Activated T-cell treated with anti-CD3 and anti-CD28 coated beads, Interleukin-2, amount 50 U/mL, for 72 hours (primary cell): ENCODE measurements at places on chromosomes 16 and 17.

GRCh38 chr16:20114356-20114755, 40.7 kb upstream of the GPR139 start:
- no peak for DNase-seq

DNA sequence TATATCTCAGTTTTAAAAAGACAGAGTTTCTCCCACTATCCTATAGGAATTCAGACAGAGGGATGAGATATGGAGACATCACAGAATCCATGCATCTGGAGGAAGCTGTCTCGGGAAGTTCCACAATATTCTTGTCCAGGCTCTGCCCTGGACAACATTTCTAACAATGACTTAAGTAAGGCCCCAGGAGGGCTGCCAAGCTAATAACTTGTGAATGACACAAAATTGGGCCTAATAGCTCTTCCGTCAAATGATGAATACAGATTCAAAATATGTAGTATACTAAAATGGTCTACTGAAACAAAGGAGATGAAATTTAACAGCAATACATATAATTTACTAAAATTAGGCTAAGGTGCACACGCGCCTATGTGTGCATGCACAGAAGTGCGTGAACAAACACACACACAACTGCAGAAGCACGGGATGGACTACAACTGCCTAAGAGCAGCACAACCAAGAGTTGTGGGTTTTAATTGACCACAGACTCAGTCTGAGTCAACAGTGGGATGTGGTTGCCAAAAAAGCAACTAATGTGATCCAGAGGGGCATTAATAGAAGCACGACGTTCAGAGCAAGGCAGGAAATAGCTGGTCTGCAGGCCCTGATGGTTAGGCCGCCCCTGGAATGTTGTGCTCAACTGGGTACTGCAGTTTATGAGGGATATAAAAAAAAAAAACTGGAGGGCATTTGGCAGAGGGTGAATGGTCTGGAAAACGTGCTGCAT, 26.3 kb upstream of the HS3ST2 start:
- DNase-seq, result no peak

DNA sequence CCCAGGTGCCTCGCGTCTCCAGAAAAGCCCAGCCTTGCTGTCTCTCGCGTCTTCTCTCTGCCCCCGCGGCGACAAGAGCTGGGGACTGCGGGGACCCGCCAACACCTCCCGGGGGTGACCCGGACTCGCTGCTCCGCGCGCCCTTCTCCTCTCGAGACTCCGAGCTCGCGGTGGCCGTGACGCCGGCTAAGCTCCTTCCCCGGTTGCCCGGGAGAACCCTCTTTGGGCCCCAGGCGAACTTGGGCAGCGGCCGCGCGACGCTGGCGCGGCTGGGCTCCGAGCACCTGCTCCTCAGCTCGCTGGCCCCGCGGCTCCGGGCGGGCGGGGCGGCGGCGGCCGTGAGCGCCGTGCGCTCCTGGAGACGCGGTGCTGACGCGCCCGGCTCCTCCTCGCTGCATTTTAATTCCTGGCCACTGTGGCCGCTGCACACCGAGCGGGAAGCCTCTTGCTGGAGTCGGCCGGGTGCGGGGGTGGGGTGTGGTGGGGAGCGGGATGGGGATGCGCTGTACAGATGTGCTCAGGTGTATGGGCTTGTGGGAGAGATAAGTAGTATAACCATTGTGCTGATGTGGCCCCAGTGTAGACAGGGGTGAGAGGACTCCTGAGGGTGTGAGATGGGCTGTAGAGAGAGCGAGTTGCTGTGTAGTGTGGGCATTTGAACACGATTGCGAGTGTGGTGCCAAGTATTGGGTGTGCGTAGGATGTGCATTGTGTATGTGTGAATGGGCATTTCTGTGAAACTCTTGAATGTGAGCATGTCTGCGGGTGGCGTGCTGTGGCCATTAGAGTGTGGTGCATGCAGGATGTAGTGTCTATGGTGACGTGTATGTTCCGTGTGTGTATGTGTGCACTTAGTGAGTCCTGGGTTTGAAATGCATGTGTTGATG, at the start of gene ASIC2:
ASIC2 (minus strand) TSS at position 315 of the 887 bp plus-strand sequence.
- DNase-seq, result no peak

DNA sequence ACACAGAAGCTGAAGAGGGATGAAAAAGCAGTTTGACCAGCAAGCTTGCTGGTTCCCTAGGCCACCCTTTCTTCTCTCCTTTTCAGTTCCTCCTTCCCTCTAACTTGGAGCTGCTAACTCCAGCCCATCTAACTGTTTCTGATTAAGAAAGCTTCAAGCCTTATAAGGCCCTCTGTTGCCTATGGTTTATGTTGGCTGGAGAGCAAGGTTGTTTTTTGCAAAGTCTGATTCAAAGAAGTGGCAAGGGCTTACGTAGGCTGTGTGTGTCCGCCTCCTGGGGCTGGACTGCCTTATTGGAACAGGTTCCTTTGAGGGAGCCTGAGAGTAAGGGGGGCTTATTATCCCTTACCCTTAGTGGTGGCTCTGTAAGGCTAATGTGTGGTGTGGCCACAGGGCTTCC, 7.1 kb downstream of the AKAP1 start:
- no peak for DNase-seq

DNA sequence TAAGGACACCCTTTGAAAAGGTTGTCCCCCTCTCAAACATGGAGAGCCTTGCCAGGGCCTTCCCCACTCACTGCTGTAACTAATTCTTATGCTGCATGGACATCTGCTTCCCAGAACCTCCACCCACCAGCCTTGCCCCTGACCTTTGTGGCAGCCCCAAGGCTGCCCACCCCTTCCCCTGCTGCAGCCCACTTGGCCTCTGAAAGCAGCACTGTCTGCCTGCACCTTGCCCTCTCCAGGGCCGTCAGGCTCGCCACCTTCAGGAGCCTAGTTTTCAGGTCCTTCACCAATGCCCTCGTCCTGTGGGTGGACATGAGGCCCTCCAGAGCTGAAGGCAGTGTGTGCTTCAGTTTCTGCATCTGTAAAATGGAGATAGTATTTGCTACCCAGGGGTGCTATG, 2.7 kb upstream of the CORO1A start:
- no peak for DNase-seq

GRCh38 chr16:19185510-19185851, 17.4 kb downstream of the SYT17 start:
- no peak for DNase-seq

GRCh38 chr17:42354956-42355843, 33.0 kb downstream of the STAT3 start:
- no peak for DNase-seq

DNA sequence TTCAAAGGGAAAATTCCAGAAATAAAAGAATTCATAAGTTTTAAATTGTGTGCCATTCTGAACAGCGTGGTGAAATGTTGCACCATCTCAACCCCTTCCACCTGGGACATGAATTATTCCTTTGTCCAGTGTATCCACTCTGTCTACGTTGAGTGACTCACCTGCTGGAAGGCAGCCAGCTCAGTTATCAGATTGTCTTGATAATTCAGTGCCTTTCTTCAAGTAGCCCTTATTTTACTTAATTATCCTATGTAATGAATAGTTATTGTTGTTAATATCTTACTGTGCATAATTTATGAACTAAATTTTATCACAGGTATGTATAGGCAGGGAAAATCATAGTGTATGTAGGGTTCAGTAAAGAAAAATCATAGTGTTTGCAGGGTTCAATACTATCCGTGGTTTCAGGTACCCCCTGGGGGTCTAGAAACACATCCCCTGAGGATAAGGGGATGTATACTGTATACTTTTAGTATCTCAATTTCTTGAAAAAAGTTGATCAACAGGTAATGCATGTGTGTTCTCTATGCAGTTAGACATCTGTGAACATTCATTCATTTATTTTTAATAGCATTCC, 7.7 kb upstream of the PCTP start:
- DNase-seq, result no peak

- no peak for DNase-seq
Observed at GRCh38 chr17:15999974-16000827, 577 bp downstream of the TTC19 start.

GRCh38 chr17:79625706-79626105, 14.9 kb upstream of the RBFOX3 start:
- no peak for DNase-seq

DNA sequence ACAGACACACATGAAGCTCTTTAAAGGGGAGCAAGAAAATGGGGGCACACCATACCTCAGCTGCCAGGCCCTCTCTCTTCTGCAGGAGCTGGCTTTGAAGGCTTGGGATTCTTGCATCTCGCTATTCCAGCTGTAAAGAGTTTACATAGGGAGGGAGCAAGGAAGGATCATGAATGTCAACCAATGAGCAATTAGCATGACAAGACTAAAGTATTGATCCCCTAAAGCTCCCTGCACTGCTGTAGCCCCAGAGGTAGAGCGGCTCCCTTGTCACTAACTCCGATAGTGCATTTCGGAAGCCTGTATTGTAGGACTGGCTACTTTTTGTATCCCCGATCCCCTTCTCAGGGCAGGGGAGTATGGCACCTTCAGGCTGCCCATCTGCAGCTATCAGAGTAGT, 113.4 kb upstream of the PMFBP1 start:
- no peak for DNase-seq

DNA sequence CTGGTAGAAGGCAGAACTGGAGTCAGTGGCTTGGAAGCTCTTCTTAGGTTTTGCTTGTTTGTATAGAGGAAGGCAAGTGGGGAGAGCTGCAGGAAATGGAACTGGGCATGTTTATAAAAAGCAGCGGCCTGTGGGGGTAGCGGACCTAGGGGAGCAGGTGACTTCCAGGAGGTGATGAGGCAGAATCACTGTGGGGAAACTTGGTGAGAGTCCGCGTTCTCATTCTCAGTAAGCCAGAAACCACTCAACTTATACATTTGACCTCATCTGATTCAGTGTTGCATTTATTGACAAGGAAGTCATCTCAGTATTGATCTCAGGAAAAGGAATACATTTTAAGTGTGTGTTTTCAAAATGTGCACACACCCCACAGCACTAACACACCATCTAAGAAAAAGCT, 299.8 kb downstream of the CNTNAP4 start:
- no peak for DNase-seq

- DNase-seq, result no peak
Observed at GRCh38 chr17:51463353-51463752, 203.0 kb downstream of the UTP18 start.

- no peak for DNase-seq
Observed at GRCh38 chr16:31527734-31528274, at the start of gene AHSP. TSS of gene AHSP (plus strand) at chr16:31527900. CDS start at chr16:31528140, 240 bp downstream.

- no peak for DNase-seq
Observed at GRCh38 chr17:56206351-56206750, 53.1 kb downstream of the ANKFN1 start.

DNA sequence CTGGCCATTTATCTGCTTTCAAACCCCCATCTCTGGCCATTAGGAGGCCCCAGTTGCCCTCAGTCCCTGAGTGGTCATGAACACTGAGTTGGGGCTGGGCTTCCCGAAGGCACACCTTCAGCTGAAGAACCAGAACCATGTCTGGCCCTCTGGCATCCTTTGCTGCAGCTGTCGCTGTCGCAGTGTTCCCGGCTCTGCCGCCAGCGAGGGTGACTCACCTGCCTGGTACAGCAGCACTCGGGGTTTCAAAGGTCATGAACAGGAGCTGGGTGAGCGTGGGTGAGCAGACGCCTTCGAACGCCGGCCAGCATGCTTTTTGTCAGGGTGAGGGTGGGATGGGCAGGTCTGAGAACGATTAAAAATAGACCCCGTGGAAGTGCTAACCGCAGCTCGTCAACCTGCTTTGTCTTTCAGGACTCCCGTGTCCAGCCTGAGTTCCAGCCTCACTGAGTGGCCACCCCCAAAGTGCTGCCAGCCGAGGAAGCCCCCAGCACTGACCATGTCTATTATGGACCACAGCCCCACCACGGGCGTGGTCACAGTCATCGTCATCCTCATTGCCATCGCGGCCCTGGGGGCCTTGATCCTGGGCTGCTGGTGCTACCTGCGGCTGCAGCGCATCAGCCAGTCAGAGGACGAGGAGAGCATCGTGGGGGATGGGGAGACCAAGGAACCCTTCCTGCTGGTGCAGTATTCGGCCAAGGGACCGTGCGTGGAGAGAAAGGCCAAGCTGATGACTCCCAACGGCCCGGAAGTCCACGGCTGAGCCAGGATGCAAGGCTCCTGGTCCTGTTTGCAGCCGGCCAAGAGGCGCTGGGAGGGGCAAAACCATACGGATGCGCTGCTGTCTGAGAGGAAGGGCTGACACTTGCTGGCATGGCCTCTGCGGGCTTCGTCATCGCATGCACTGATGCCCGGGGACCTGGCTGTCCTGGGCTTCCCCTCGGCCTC, 7.6 kb downstream of the SNN start:
- DNase-seq, result peak; percentile 31

DNA sequence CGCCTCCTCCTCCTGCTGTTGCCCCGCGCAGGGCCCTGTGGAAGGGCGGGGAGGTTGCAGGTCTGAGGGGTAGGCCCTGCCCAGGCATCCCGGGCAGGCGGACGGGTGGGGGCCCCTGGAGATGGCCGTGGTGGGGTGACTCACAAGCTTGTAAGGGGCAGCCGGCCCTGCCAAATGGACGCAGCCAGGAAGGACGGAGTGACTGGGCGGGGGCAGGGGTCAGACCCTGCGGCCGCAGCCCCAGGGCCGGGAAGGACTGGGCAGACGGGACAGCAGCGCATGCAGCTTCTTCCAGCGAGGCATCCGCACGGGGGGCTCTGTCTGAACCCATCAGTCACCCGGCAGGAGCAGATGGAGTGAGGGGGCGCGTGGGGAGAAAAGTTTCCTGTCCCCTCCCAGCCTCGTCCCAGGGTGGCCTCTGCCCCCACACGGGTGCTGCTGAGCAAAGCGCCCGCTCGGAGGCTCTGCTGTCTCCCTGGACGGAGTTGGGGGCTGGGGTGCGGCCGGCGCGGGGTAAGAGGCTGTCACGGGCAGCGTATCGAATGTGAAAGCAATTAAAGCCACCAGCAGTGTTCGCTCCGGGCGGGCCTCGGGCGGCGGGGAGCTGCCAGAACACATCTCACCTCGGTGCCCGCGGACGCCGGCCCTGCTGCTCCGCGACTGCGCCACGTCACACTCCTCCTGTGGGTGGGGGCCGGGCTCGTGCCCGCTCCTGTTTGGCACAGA, 5.4 kb upstream of the PRR35 start:
- DNase-seq, result no peak

DNA sequence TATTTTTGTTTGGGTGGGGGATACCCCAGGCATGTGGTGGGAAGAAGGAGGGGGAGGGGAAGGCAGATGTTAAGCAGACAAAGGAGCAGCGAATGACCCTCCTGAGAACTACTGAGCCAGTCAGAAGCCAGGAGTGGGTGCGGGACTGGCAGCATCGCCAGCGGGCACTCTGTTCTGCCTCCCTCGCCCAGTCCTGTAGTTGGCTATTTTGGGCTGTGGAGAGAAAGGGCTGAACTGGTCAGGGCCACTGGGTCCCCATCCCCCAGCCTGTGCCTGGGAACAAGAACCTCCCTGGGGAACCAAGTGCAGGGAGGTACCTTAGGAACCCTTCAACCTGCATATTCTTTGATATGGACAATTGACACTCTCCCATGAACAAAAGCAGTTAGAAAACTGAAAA, 6.4 kb downstream of the LRRC3C start:
- DNase-seq, result no peak

DNA sequence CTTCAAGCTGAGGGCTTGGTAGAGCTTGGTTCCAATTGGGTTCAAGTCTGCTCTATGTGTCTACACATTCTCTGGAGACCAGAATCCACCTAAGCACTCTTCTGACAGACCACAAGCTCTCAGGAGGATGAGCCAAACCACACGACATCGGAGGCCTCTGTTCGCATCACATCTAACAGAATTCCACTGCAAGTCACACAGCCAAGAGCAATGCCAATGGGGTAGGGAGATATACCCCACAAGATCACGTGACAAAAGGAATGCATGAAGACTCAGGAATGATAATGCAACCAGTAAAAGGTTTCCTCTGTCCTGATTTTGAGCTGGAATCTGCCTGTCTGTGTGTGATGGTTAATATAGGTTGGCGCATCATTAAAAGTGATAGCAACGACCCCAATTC, 46.6 kb upstream of the RPL38 start:
- DNase-seq, result no peak

- no peak for DNase-seq
Observed at GRCh38 chr17:63140255-63140654, 174.2 kb downstream of the TANC2 start.

- DNase-seq, result peak; percentile 30
Observed at GRCh38 chr17:8963647-8964258, 1.8 kb downstream of the PIK3R5 start.
